Thyroid gland (tissue), 4 donors: ENCODE measurements at places on chromosomes 16 and 17.

GRCh38 chr16:2514333-2515179 lies 804 bp downstream of the ATP6V0C start:
- H3K27ac ChIP-seq = peak overlapping the region; percentile 98
- DNase-seq = peak; percentile 64
- peak overlapping the region; percentile 99 for H3K4me3 ChIP-seq
- H3K27me3 ChIP-seq = no peaks in the 10 kb centered on the region
- H3K36me3 ChIP-seq = no peaks in the 10 kb centered on the region

GRCh38 chr17:4960279-4960922 lies 7.2 kb downstream of the SPAG7 start:
- no peak for DNase-seq
- no peak overlapping the region for H3K27ac ChIP-seq
- no peaks in the 10 kb centered on the region for H3K27me3 ChIP-seq
- H3K4me1 ChIP-seq = peaks cover 24% of the 10 kb centered on the region
- H3K36me3 ChIP-seq = peaks cover 8% of the 10 kb centered on the region
- no peak overlapping the region for H3K4me3 ChIP-seq

DNA sequence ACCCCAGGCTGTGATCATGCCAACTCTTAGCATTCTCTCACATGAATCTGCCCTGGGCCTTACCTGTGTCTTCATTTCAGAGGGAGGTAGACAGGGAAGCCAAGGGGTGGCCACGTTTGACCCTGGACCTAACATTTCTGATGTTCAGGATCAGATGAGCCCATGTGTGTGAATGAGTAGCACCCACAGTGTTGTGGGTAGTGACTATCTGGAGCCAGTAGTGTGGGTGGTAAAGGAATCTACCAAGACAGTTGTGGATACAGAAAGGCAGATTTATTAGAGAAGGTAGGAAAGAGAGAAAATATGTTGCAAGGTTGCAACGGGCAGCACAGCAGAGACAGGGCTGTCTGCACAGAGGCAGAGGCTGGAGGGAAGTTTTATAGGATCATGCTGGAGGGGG lies 60.5 kb downstream of the TK2 start:
- no peak overlapping the region for H3K4me3 ChIP-seq
- peaks cover 9% of the 10 kb centered on the region for H3K4me1 ChIP-seq
- H3K27ac ChIP-seq = no peak overlapping the region
- DNase-seq = no peak
- H3K36me3 ChIP-seq = no peaks in the 10 kb centered on the region
- H3K27me3 ChIP-seq = no peaks in the 10 kb centered on the region

- DNase-seq = peak; percentile 90
- no peak overlapping the region for H3K4me3 ChIP-seq
- H3K36me3 ChIP-seq = no peaks in the 10 kb centered on the region
- no peak overlapping the region for H3K27ac ChIP-seq
- no peaks in the 10 kb centered on the region for H3K27me3 ChIP-seq
- H3K4me1 ChIP-seq = peaks cover 11% of the 10 kb centered on the region
Measured at GRCh38 chr17:42754782-42755181, 6.2 kb upstream of the RAMP2 start.

DNA sequence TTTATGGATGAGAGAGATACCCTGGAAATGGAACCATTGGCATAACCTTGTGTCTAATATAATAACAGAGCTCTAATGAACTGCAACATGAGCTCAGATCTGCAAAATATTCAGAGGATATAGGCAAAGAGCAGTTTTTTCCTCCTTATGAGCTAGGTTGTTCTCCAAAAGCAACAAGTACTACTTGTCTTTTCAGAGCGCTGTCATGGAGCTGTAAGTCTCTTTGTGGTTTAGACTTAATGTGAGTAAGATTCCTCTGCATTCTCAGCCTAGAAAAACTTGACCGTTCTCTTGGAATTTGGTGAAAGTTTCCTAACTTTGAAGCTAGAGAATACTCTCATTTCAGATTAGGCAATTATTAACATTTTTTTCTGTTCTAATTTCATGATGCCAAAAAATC lies 85.2 kb downstream of the FTO start:
- H3K36me3 ChIP-seq = no peaks in the 10 kb centered on the region
- no peak for DNase-seq
- H3K27me3 ChIP-seq = no peaks in the 10 kb centered on the region
- H3K4me3 ChIP-seq = no peak overlapping the region
- peaks cover 38% of the 10 kb centered on the region for H3K4me1 ChIP-seq

- peaks cover 24% of the 10 kb centered on the region for H3K36me3 ChIP-seq
- no peak overlapping the region for H3K4me3 ChIP-seq
- no peaks in the 10 kb centered on the region for H3K4me1 ChIP-seq
- H3K27ac ChIP-seq = no peak overlapping the region
Measured at GRCh38 chr16:87757841-87758426, 7.9 kb downstream of the KLHDC4 start.

- no peaks in the 10 kb centered on the region for H3K27me3 ChIP-seq
- no peak for DNase-seq
- H3K36me3 ChIP-seq = no peaks in the 10 kb centered on the region
Measured at GRCh38 chr17:79627184-79627765, 16.4 kb upstream of the RBFOX3 start.

- peak; percentile 27 for DNase-seq
- no peaks in the 10 kb centered on the region for H3K27me3 ChIP-seq
- no peak overlapping the region for H3K27ac ChIP-seq
- no peaks in the 10 kb centered on the region for H3K36me3 ChIP-seq
- H3K4me1 ChIP-seq = no peaks in the 10 kb centered on the region
Measured at GRCh38 chr16:49652456-49653172, 203.3 kb downstream of the ZNF423 start.
